ENCODE measurements at places on chromosomes 2 and 18.

DNA sequence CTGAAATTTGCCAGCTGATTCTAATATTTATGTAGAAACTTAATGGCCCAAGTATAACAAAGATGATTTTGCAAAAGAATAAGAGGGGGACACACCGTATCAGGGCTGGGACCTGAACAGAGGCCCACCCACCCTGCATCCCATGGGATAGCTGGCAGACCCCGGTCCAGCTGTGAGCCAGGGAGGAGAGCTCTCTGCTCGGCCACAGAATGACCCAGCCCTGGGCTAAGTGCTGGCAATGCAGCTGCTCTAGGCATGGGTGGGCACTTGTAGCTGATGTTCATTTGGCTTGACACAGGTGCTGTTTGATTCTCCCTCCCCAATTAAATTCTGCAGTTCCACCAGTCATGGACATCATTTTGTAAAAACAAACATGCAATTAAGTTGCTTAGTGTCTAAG lies 522.8 kb upstream of the RAB6C start:
- DNase-seq = no peak

DNA sequence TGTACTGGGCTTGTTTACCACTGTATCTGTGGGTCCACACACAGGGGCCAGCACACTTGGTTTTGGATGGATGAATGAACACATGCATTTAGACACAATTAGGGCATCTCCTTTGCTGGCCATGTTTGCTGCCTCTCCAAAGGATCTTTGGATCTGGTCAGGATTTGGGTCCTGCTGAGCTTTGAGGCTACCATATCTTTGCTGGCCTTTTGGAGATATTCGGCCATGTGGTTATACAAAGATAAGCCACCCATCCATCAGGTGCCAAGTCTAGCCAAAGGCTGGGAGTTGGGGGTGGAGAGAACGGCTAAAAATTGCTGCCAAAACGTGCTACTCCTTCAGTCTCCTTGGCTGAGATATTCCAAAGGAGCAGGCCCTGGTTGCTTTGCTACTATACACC lies 18.2 kb upstream of the FZD7 start:
- peak; percentile 91 for DNase-seq

GRCh38 chr2:85012855-85013254 lies 41.9 kb downstream of the KCMF1 start:
- no peak for DNase-seq

GRCh38 chr2:3001615-3002560 lies 375.7 kb downstream of the EIPR1 start:
- DNase-seq = peak; percentile 43

GRCh38 chr2:174438146-174438886 lies 42.8 kb downstream of the SCRN3 start:
- peak; percentile 48 for DNase-seq

All from cerebellar cortex (tissue), 1 donor.